Heart left ventricle (tissue), 16 donors: ENCODE measurements at places on chromosomes 7 and 10. TPM values are rescaled to one million over a fixed set of nuclear protein-coding genes. Genes with fewer than 3 reads are reported as not detected.

GRCh38 chr10:102673236-102673818, 29.0 kb downstream of the TRIM8 start:
- DNase-seq: no peak

Gene GPR37
- 0.01 TPM for polyA plus RNA-seq

DNA sequence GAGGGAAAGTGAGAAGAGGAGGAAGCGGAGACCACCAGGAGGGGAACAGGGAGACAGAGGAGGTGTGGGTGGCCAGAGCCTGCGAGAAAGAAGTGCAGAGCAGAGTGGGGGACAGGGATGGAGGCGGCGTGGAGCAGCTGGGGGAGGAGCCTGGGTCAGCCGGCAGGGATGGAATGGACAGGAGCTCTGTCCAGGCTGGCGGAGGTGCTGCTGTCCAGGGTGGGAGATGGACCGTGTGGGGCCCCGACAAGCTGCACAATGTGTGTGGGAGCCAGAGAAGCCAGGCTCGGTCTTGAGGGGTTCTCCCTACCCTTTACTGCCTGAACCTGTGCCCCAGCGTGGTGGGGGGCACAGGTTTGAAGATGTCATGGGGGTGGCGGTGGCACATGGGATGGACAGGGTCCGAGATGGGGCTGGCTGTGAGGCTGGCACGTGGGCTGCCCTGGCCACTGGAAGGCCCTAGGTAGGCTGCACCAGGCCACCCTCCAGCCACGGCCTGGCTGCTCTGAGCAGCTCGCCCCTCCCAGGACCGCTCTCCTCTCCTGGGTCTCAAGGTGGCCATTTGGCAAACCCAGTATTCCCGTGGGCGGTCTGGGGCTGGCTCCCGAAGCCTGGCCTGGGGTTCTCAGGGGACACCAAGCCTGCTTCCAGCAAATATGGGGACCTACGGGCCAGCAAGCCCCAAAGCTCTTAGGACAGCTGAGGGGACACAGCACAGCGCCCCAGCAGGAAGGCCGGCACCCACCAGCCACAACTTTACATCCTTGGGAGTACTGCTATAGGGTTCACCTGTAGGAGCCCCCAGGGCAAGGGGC, 32.3 kb downstream of the YKT6 start:
- DNase-seq: no peak

DNA sequence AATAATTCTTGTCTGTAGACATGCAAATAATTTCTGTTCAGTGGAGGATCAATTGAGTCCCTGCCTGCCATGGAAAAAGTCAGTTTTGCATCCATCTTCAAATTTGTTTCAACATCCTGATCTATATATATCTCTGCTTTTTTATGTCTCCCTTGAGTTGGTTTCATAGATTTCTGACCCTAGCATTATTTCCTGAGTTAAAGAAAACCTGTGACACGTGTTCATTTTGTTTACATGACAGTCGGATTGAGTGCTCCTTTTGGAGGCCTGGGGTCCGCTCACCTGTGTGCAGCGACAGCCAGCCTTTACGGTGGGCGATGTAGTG, 674 bp downstream of the MRPS24 start:
- no peak for DNase-seq

Gene ZNF511
- polyA plus RNA-seq: 44.5 TPM

DNA sequence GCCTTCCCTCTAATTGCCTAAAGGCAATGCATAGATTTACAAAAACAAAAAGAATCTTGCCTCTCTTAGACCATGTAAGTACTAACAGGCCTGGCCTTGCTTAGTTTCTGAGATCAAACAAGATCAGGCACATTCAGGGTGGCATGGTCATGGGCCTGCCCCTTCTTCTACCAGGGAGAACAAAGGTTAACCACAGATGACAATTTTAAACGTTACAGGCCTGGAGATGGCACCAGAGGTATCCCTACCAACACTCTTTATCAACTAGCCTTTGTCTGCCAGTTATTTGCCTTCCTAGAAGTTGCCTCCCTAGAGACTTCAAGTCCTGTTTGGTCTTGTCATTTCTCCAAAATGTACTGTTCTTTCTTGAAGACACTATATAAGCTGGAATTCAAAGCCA, 252.6 kb downstream of the DOCK4 start:
- DNase-seq: no peak

GRCh38 chr10:49596836-49597235, 13.3 kb upstream of the SLC18A3 start:
- no peak for DNase-seq

Gene ETV1
- 44.0 TPM for polyA plus RNA-seq
